Neural progenitor cell (in vitro differentiated cells): ENCODE measurements at places on chromosomes 7 and 10.

DNA sequence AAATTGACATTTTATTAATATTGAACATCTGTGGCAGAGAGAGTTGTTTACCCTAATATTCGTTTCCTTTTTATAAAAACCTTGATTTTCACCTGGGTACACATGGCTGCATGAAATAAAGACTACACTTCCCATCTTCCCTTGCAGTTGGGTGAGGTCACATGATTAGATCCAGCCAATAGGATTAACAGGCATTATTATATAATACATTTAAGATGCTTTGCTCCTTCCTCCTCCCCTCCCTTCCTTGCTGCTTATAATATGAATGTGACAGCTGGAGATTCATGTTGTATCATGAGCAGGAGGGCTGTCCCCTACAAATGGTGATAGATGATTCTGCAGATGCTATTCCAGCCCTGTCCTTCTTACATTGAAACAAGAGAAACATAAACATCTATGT is 146.6 kb downstream of the SH2D4B start:
- DNase-seq, result no peak
- H3K36me3 ChIP-seq, result no peaks in the 10 kb centered on the region

GRCh38 chr7:144787127-144787526 is 48.7 kb downstream of the TPK1 start:
- no peaks in the 10 kb centered on the region for H3K27me3 ChIP-seq
- no peaks in the 10 kb centered on the region for H3K4me1 ChIP-seq
- no peak overlapping the region for H3K27ac ChIP-seq
- H3K4me3 ChIP-seq, result no peak overlapping the region
- H3K36me3 ChIP-seq, result no peaks in the 10 kb centered on the region

GRCh38 chr7:71753236-71753635 is 621.3 kb downstream of the GALNT17 start:
- no peaks in the 10 kb centered on the region for H3K36me3 ChIP-seq
- peaks cover 23% of the 10 kb centered on the region for H3K27me3 ChIP-seq
- no peaks in the 10 kb centered on the region for H3K4me1 ChIP-seq
- no peak for DNase-seq
- H3K27ac ChIP-seq, result no peak overlapping the region

DNA sequence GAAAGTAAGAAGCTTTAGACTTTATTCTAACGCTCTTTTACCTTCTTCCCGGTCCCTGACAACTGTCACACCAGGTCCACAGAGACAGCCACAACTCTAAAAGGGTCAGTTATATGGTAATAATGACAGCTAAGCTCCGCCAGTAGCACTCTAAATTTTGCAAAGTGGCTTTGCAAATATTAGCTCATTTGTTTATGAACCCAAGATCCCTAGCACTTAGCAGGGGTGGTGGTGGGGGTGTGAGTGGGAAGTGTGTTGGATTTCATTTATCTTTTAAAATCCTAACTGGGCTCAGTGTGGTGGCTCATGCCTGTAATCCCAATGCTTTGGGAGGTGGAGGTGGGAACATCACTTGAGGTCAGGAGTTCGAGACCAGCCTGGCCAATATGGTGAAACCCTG is 34.8 kb upstream of the SDK1 start:
- H3K27me3 ChIP-seq, result no peaks in the 10 kb centered on the region
- DNase-seq, result no peak
- peaks cover 25% of the 10 kb centered on the region for H3K4me1 ChIP-seq
- no peaks in the 10 kb centered on the region for H3K36me3 ChIP-seq
- H3K27ac ChIP-seq, result no peak overlapping the region

DNA sequence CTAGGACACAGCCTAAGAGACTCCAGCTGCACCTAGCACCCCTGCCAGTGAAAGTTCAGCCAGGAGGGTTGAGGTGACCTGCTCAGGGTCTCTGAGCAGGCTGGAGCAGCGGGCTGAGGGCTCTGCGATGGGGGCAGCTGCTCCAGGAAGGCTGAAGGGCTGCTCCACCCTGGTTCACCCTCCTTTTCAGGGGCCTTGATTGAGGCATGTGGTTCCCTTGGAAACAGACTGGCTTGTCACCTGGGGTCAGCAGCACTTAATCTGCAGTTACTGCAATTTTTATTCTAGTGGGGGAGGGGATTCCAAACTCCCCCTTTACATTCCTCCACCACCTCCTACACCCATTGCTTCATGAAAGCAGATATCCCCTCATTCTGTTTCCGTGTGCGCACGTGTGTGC is 85.3 kb upstream of the UNC5B start:
- no peak overlapping the region for H3K4me3 ChIP-seq
- H3K27ac ChIP-seq, result no peak overlapping the region
- peaks cover 7% of the 10 kb centered on the region for H3K4me1 ChIP-seq
- no peaks in the 10 kb centered on the region for H3K36me3 ChIP-seq
- DNase-seq, result peak; percentile 27
